Fibroblast of skin of left quadriceps (primary cell): ENCODE measurements at places on chromosomes 7 and 10.

DNA sequence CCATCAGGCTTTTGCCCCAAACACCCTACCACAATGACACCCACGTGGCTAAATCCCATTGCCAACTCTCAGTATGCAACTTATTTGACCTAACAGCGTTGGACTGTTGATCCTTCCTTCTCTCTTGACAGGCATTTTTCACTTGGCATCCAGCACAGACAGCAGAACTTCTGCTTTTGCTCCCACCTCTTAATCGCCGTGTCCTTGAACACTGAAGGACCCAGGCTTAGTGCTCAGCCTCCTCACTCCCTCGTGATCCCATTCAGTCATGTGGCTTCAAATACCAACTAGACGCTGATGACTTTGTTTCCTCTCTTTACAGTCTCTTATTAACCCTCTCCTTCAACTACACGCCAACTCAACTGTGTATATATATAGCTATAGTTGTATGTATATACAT, 25.0 kb downstream of the ZFAND2A start:
- no peak for DNase-seq

DNA sequence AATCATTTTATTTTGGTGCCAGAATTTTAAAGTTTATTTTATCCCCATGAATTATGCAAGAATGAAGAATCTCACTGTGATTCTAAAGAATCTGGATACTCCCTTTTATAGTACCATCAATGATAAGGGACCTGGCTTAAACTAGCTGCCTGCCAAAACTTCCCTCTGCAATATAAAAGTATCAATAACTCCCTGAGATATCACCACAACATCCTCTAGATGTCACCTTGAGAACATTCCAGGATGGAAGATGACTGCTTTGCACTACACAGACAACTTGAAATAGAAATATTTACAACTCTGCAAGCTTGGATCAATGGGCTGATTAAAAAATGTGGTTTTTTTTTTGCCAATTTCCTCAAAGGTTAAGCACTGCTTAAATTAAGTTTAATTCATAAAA, 142.1 kb downstream of the SLC25A13 start:
- no peak for DNase-seq

DNA sequence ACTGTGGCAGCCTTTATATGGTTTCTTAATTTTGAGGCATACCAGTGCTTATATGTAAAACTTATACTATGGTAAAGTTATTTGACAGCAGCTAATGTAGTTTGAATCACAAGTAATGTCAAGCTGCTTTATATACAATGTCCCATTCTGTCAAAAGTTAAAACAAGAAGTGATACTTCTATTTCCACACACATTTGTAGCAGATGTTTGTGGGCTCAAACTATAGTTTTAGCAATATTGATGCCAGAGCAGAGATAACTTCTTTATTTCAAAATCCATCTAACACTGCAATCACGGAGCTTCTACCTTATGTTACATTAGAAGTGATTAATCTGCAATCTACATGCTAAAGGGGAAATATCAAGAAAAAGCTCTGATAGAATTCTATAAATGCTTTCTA, 149.6 kb downstream of the ADK start:
- DNase-seq = no peak

DNA sequence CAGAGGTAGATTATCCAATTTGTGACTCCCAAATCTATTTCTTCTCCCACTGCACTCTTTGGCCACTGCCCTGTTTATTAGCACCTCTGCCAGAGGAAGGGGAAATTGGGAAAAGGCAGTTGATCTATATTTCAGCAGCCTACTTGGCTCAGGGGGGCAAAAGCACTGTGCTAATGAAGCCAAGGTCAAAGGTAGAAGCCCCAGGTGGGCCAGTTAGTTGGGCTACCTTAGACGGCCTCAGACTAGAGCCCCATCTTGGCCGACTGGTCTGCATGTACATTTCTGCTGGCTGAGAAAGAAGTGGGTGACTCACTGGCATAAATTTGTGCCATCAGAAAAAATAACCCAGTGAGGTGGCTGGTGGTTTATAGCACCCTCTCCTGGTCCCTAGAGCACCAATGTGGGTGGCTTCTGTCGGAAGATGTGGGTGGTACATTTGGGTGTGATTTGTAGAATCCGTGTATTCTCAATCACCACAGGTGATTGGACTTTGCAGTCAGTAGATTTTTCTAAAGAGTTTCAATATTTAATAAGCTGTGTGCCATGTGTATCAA, 293.3 kb upstream of the MKI67 start:
- DNase-seq = no peak

DNA sequence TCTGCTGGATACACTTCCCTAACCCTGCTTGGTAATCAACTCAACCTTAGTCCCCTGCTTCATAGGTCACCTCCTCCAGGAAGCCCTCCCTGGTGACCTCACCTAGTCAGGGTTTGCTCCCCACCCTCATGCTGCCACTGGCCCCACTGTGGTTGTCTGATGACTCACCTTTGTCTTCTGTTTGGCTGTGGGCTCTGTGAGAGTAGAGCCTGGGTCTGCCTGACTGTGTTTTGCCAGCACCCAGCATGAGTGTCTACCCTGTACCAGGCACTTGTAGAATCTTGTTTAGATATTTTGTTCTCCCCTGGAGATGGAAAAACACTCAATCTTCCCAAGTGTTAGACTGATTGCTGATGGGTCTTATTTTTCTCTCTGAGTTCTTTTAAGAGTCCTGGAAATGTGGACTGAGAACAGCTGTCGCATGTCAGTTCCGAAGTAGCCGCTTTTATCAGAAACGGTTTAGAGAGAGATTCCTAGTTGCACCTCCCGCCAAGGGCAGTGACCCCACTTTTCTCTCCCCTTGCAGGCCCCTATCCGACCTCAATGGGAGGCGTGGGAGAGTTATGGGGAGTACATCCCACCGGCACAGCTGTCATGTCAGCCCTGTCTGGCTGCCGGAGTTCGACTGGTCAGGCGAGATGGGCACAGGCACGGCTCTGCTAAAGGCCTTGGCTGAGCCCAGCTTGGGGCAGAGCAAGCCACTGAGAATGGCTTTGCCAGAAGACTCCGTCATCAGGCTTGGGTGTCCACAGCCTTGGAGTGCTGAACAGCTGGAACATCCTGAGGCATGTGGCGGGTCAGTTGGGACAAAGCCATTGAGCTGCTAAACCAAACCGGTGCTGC, 134.3 kb downstream of the GRK5 start:
- no peak for DNase-seq
